CD8-positive, alpha-beta T cell (primary cell): ENCODE measurements at places on chromosomes 6 and 20.

DNA sequence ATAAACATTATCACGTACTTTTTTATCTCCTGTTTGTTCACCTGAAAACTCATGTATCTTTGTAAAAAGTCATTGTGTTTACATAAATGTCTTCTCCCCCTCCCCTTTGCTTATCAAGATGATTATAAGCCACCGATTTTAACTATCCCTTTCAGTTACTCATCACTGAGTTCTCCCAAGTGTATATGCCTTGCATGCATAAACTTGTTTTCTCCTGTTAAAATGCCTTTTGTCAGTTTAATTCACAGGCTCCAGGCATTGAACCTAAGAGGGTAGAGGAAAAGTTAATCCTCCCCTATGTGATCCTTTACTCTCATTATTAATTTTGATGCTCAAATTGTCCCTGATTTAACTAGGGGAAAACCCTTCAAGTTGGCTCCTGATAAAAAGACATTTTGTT lies 24.2 kb downstream of the ANKEF1 start:
- no peak for DNase-seq

DNA sequence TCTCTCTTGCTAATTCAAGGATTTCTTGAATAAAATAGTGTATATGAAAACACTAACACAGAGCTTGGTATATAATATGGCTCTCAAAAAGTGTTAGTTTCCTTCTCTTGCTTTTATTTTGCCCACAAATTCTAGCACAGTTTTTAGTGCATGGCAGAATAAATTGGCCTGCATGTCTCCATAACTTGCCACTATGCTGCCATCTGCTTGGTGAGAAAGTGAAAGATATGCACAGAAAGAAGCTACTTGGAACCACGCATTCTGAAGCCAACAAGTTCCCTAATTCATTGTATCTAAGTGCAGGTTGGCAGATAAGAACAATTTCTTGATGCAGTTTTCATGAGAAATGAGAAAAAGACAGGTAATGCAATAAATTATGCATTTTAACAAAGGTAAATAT lies 101.2 kb downstream of the EPHA7 start:
- no peak for DNase-seq

GRCh38 chr6:7848229-7848628 lies 62.4 kb downstream of the TXNDC5 start:
- DNase-seq, result no peak

GRCh38 chr6:129936329-129937165 lies 75.4 kb upstream of the TMEM244 start:
- no peak for DNase-seq

DNA sequence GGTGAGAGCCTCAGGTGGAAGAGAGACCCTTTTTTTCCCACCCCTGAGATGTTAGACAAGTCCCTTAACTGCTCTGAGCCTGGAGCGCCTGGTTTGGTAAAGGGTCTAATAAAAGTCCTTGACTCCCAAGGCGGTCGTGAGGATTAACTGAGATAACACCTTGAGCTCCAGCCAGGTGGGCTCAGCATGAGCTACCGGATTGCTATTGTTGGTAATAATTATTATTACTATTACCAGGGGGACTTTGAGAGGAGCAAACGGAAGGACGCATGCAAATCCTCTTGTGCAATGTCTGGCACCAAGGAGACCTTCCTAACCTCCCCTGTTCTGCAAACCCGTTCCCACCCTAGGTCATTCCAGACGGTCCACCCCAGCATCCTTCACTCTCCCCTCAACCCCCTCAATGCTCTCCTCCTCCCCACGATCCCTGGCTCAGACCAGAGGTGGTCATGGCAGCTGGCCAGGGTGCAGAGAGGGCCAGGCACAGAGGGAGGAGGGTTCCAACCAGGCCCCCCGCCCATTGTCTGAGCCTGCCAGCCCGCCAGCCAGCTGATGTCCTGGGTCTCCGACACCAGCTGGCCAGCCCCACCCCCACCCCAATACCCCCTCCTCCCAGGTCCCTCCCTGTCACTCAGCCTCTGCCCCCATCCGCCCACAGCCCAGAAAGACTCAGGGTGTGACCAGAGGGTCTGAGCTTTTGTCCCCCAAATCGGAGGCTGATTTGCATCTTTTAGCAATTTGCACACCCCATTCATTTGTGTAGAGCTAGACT lies 14.3 kb upstream of the CBFA2T2 start:
- DNase-seq, result no peak

- no peak for DNase-seq
Measured at GRCh38 chr6:15409301-15410125, 163.6 kb downstream of the JARID2 start.

- DNase-seq, result no peak
Measured at GRCh38 chr6:63214816-63215215, 3.5 kb downstream of the FKBP1C start.

DNA sequence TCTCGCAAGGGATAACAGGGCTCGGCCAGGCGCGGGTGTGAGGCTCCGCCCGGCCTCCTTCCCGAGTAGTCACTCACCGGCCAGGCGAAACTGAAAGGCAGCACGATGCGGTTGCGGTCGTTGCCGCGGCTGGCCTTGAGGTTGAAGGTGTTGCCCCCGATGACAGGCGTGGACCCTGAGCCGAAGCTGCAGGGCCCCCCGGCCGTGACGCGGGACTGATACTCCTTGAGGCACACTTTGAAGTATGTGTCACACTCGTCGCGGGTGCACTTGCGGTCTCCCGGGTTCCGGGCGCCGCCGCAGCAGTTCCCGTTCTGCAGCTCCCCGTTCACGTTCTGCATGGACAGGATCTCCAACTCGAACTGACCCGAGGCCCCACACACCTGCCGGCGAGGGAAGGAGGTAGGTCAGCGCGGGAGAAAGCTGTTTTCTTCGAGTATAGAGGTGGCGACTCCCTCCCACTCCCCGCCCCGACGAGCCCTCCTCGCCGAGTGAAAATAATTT lies 1.1 kb downstream of the JAG1 start:
- peak; percentile 44 for DNase-seq

GRCh38 chr6:45076217-45076930 lies 251.8 kb upstream of the RUNX2 start:
- DNase-seq, result no peak

GRCh38 chr6:111113336-111114086 lies 26.2 kb downstream of the SLC16A10 start:
- peak; percentile 30 for DNase-seq

DNA sequence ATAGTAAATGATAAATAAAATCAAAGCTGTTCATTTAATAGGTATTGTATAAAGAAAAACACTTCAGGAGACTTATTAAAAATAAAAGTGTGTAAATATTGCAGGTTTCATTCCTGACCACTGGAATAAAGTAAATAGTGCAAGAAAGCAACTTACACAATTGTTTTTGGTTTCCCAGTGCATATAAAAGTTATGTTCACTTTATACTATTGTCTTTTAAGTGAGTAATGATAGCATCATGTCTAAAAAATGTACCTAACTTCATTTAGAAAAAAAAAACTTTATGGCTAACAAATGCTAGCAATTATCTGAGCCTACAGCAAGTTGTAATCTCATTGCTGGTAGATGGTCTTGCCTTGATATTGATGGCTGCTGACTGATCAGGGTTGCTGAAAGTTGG lies 726.6 kb upstream of the POU3F2 start:
- DNase-seq, result no peak

GRCh38 chr20:15653396-15654207 lies 919.6 kb downstream of the KIF16B start:
- DNase-seq, result no peak

- no peak for DNase-seq
Measured at GRCh38 chr20:42485556-42485955, 704.1 kb downstream of the PTPRT start.

GRCh38 chr20:40192081-40192480 lies 497.0 kb downstream of the MAFB start:
- DNase-seq, result no peak

GRCh38 chr6:7390226-7390878 lies 744 bp downstream of the RIOK1 start:
- DNase-seq, result no peak

- DNase-seq, result no peak
Measured at GRCh38 chr20:54209216-54209813, 1.4 kb downstream of the PFDN4 start.

GRCh38 chr6:31717499-31718222 lies 2.5 kb downstream of the LY6G6D start:
- no peak for DNase-seq

DNA sequence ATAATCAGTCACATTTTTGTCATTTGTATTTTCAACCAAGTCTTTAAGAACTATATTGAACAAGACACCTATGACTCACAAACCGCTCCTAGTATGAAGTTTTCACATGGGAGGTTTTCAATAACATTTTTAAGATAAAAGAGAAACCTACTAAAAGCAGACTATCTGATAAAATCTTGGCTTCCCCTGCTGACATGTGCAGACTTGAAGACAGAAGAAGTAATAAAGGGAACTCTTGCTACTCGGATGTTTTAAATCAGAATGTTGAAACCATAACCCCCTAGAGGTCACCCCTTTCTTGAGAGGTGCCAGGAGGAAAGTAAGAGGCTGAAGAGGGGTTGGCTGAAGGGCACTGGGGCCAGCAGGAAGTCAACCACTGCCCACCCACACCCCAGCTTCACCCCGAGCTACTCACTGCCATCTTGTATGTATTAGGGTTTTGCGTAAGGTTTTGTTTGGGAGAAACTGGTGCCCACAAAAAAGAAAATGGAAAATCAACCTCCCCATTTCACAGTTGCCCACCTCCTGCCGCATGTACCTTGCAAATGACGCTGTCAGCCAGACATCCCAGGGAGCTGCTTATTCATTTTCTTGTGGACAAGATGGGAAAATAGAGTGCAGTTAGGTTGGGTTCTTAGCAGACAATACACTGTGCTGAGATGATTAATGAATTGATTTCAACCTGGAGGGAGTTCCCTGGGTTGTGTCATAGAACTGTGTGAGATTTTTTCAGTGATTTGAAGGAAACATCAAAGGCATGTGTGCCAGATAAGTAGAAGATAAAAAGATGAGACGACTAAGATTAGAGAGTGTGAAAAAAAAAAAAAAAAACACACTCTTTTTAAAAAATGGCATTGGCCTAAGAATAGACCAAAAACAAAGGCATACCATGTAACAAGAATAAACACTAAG lies 83.2 kb upstream of the TAB2 start:
- DNase-seq, result peak; percentile 52

- DNase-seq, result no peak
Measured at GRCh38 chr6:16872543-16873235, 111.4 kb upstream of the ATXN1 start.

- DNase-seq, result no peak
Measured at GRCh38 chr20:5973172-5973571, 22.7 kb downstream of the MCM8 start.

DNA sequence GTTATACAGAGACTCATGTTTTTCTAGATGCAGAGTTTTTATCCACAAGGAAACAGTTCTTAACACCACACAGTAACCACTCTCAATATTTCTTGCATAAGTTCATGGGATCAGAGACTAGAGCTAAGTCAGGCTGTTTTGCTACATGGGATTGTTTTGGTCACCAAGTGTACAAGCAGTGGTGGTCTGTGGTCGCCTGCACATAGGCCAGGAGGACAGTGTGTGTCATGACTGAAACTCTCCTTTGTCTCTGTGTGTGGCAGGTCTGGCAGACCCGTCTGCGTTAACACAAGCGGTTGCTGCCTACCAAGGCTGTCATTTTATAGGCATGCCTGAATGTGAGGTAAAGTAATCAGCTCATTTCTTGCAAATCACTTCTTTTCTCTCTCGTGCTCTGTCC lies 18.9 kb downstream of the WRNIP1 start:
- no peak for DNase-seq

GRCh38 chr6:4812068-4812467 lies 35.9 kb downstream of the CDYL start:
- DNase-seq, result no peak

- DNase-seq, result no peak
Measured at GRCh38 chr6:116556814-116557415, 3.4 kb downstream of the CALHM4 start.

GRCh38 chr20:9506964-9507369 lies 7.4 kb upstream of the LAMP5 start:
- no peak for DNase-seq

DNA sequence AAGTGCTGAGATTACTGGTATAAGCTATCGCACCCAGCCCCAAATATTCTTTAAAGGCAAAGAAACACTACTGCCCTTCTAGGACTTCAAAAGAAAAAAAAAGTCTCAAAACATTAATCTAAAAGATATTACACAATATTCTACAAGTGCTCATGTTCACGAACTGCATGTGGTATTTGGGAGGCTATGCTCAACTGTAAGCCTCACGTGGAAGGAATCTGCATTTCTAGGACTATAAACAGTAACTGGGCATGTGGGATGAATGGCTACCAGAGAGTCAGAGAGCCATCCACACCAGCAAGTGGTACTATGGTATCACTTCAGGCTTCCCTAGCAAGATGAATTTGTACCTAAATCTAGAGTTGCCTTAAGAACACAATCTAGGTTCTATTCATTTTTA lies 50.0 kb downstream of the FKBP5 start:
- no peak for DNase-seq

DNA sequence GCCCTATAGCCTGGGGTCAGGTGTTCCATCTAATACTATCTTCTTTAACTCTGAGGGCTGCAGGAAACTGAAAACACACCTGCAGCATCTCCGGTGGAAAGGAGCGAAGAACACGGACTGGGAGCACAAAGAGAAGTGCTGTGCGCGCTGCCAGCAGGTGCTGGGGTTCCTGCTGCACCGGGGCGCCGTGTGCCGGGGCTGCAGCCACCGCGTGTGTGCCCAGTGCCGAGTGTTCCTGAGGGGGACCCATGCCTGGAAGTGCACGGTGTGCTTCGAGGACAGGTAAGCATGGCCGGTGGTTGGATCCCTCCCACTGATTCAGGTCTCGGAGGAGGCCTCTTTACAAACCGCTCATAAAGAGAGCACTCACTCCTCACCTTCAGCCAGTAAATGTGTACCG lies 15.5 kb downstream of the SYTL3 start:
- DNase-seq, result no peak

DNA sequence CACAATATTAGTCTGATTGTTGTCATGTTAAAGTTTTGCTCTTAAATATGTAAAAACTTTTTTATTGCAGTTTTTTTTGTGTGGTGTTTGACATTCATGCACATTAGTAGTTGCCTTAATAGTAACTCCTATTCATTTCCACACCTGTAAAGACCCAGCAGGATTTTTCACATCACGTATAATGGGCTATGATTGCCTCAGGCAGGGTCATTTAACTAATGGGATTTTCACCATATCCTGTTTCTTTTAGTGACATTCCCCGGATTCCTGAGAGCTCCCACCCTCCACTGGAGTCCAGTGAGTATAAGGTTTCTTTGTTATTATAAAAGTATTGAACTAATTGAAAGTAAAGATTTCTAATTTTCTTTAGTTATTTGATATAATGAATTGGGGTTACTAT lies 359.2 kb downstream of the RIMS1 start:
- no peak for DNase-seq
